ENCODE measurements at places on chromosomes 1 and 21.

DNA sequence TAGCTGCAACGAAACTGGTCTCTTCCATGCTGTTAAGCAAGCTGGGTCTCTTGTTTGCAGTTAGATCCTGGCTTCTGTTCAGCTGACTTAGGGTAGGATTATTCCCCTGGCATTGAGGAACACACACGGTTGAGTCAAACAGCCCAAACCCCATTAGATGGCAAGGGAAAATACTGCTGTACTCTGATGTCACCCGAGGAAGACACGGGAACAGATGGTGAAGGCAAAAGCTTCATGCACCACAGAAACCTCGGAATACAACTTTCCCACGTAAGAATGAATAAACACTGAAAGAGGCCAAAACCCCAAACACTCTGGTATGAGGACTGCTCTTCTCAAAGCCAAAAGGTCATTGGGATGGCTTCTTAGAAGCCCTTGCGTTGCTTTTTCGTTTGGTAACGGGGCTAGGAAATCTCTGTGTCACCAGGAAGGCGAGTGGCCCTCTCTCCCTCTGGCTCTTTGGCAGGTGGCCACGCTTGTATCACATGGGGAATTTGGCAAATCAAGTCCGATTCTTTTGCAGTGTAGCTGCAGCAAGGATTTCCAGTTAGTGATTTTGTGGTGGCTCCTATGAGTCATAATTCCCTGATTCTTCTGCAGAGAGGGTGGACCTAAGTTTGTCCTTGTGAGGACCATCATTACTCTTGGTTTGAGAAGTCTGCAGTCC, 16.7 kb upstream of the LYST start:
- peak; percentile 84 for DNase-seq

DNA sequence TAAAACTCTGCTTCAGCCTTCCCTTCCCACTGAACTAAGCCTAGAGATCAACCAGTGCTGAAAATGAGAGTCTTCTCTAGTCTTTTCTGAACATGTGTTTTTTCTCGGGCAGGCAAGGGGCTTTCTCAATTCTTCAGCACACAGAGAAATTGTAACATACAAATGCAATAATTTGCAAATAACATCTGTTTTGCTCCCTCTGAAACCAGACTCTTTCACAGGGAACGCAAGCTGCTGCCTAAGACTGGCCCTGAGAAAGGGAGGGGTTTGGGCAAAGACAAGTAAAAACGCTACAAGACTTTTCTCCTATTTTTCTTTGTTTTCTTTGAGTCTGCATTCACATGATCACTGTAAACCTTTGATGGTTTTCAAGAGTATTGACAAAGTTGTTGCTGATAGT, 39.6 kb upstream of the VN1R5 start:
- no peak for DNase-seq

DNA sequence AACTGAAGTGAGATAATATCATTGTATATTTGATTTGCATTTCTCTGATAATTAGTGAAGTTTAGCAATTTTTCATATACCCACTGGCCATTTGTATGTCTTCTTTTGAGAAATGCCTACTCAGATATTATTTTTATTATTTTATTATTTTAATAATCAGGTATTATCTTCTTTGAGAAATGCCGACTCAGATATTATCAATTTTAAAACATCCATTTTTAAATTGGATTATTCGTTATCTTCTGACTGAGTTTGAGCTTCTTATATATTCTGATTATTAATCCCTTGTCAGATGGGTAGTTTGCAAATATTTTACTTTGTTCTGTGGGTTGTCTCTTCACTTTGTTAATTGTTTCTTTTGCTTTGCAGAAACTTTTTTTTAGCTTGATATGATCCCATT, 37.7 kb downstream of the KMO start:
- DNase-seq: no peak

DNA sequence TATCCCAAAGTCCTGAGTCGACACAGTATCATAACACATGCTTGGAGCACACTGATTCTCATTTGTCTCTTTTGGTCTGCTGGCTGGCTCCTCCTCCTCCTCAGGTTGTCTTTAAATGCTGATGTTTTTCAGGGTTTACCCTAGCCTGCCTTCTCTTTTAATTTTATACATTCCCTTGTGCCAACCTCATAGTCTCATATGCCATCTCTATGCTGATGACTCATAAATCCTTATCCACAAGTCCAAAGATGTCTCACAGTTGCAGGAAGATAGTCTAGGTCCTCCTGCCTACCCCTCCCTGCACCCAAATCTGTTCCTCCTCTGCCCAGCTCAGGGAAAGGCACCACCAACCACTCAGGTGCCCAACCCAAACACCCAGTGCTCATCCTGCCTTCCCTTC, 108.3 kb downstream of the SIPA1L2 start:
- DNase-seq: no peak

GRCh38 chr1:54380290-54380882, 25.8 kb downstream of the SSBP3 start:
- no peak for DNase-seq

- peak; percentile 97 for DNase-seq
These were observed 22.3 kb upstream of the TMEM222 start for GRCh38 chr1:27299385-27300271.

DNA sequence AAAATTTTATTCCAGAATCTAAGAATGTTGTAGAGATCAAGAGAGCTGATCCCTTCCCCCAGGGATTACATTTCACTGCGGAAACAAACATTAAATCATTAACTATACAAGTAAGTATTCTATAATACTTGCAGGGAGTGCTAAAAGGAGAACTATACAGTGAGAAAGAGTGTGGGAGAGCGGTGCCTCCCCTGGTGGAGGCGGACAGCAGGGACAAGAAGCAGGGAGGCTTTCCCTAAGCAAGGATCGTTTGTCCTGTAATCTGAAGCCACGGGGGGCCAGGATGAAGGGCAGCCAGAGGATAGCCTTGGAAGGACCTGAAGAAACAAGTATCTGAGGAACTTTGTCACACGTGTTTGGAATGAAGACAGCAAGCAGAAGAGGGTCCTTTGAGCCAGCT, 40.1 kb downstream of the SLC9C2 start:
- no peak for DNase-seq

DNA sequence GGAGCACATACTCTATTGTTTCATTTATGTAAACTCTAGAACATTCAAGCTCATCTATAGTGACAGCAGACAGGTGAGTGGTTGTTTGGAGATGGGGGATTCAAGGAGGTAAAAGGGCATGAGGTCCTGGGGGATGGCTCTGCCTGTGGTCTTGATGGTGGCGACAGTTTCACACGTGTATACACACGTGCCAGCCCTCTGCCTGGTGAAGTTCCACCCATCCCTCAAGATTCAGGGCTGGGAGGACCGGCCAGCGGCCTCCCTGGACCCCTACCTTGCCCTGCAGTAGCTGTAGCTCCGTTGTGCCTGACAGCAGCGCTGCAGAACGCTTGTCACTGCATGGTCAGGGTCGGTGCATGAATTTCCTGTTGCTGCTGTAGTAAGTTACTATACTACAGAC, 38.9 kb upstream of the UTS2 start:
- DNase-seq: no peak

GRCh38 chr1:55035904-55036303, 3.4 kb upstream of the PCSK9 start:
- no peak for DNase-seq

Measured in amniotic stem cell (primary cell).